DMS79 (cell line): ENCODE measurements at places on chromosomes 7 and 10.

GRCh38 chr10:69655868-69656555 lies 26.0 kb downstream of the FAM241B start:
- DNase-seq = no peak

DNA sequence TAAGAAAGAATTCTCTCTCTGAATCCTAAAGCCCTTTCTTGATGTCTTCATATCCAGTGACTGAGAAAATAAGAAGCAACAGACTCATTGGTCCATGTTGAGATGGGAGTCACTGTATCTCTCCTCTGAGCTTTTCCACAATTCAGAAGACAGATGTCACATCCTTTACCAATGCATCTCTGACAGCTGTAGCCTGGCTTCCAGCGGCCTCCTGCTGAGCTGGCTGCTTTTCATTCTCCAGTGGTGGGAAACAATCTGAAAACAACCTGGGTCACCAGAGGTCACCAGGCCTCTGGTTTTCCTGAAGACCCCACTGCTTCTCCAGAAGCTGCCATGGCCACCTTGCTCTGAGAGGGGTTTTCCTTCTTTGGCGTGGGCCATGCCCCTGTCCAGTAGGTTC lies 18.3 kb upstream of the RPA3 start:
- DNase-seq = no peak

GRCh38 chr7:130410868-130411541 lies 29.8 kb downstream of the CEP41 start:
- no peak for DNase-seq

- DNase-seq = no peak
Measured at GRCh38 chr10:108049668-108050067, 885.2 kb upstream of the SORCS1 start.

DNA sequence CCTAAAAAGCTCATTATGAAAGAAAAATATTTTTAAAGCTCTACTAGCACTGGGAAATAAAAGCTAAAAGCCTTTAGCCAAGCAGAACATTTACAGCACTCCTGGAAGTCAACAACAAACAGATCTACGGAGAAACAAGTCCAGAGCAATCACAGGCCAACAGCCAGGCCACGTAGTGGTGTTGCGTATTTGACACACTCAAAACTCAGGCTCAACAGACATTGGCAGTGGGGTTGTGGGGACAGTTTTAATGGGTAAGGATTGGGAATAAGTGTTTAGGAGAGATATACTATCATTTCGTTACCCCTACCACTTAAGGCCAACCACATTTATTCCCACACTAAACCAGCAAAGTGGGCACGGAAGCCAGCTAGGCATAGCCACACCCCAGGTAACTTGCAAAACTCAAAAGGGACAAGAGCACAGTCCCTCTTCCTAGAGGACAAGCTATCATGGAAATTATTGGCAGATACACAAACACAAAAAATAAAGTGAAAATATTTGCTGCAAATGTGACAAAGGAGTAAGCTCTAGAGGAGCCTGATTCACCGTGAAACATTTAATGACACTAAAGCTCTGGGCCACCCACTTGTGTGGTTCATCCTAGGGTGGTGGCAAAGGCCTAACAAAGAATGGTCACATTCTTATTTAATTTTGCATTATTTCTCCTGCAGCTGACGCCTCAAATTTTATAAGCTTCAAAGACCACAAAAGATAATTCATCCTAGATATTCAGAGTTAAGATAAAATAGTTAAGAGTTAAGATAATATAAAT lies 498.2 kb downstream of the TNS3 start:
- no peak for DNase-seq

- no peak for DNase-seq
Measured at GRCh38 chr7:99949645-99950228, 20.3 kb upstream of the GJC3 start.

GRCh38 chr7:130384841-130385599 lies 4.7 kb downstream of the CPA1 start:
- no peak for DNase-seq

DNA sequence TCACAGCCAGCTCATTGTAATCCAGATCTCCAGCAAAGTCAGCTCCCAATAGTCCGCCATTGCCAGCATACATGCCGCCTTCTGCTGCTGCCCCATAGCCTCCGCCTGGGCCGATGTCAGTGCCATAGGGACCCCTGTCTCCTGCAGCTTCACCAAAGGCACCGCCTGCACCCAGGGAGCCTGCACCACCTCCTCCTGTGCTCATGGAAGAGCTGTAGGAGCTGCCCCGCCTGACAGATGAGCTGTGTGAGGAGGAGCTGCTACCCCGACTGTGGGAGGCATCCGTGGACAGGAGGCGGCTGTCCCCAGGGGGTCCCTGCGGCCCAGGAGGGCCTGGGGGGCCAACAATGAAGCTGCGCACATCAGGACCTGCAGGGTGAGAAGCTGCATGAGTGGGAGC lies 51.7 kb downstream of the COL17A1 start:
- no peak for DNase-seq

GRCh38 chr10:113239566-113240350 lies 289.7 kb downstream of the TCF7L2 start:
- DNase-seq = no peak

DNA sequence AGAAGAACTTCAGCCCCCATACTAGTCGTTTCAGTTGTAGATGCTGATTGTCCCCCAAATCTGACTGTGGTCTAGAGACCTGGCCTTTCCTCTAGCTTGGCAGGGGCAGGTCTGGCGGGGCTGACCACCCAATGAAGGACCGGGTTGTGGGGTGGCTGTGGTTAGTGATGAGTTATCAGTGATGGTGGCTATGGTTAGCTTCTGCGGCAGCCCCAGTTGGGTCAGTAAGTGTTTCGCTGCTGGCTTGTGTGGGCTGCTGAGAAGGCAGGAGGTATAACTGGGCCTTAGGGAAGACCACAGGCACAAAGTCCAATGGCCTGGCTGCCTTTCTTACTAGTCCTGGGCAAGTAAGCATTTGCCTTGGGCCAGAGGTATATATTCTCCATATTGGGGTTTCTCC lies 21.3 kb downstream of the VWA2 start:
- no peak for DNase-seq

- DNase-seq = no peak
Measured at GRCh38 chr10:91341686-91342085, 68.5 kb upstream of the HECTD2 start.

DNA sequence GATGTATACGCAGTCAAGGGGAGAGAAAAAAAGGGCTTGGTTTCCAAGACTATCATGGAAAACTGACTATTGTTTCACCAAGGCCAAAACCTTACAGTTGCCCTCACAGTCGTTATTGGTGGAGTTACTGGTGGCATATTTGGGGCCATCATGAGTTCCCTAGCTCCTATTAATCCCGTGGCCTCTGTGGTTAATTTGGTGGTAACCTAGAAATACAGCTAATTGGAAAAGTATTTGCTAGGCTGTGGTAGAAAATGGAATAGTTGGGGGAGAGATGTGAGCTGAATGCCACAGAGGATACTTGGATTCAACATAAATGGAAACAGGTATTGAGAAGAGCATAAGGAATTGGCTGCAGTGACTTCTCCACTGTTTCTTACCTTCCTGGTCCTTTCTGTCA lies 450.7 kb downstream of the KCNMA1 start:
- no peak for DNase-seq

- no peak for DNase-seq
Measured at GRCh38 chr7:45394117-45394708, 180.0 kb upstream of the ADCY1 start.

DNA sequence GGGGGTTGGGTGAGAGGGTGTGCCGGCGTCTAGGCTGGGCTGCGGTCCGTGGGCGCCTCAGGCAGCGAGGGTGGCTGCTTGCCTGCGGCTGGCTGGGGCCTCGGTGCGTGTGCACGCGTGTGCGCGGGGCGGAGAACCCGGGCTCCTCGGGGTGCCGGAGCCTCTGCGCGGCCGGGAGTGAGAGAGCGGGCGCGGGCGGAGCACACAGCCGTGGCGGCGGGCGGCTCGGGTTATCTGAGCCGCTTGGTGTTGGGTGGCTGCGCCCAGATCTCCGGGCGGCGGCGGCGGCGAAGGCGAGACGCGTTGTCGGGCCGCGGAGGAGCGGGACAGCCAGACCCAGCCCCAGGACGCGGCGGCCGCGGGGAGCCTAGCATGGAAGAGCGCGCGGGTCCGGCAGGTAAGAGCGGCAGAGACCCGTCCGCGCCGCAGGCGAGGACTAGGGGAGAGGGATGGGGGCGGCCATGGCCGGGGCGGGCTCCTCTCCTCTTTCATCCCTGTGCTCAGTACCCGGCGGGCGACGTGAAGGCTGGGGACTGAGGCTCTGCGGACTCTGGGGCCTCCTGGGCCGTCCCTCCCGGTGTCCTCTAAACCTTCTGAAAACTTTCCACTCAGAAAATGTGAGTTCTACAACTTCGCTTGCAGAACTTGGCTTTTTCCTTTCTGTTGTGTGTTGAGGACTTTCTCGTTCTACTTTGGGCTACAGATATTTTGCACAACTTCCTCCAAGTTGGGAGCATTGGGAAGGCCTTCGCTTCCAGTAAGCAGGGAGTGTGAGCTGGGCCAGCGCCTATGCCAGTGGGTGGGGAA lies 9.8 kb upstream of the PAX2 start:
- DNase-seq = no peak

DNA sequence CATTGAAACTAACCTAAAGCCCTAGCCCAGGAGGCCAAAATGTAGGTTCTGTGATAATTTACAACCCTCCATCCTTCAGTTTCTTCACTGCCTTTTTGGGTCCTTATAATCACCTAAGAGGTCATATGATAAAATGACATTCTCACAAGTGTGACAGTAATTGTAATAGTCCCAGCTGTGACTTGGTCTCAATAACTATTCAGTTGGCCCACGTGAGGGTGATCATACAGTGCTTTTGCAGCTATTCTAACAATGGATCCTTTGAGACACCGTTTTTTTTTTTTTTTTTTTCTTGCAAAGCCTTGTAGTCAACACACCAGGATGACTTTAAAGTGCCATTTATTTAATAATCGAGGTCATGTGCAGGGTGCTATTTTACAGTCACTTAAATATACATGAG lies 760.0 kb downstream of the PHTF2 start:
- no peak for DNase-seq

- no peak for DNase-seq
Measured at GRCh38 chr10:405648-406047, 270.4 kb downstream of the ZMYND11 start.

DNA sequence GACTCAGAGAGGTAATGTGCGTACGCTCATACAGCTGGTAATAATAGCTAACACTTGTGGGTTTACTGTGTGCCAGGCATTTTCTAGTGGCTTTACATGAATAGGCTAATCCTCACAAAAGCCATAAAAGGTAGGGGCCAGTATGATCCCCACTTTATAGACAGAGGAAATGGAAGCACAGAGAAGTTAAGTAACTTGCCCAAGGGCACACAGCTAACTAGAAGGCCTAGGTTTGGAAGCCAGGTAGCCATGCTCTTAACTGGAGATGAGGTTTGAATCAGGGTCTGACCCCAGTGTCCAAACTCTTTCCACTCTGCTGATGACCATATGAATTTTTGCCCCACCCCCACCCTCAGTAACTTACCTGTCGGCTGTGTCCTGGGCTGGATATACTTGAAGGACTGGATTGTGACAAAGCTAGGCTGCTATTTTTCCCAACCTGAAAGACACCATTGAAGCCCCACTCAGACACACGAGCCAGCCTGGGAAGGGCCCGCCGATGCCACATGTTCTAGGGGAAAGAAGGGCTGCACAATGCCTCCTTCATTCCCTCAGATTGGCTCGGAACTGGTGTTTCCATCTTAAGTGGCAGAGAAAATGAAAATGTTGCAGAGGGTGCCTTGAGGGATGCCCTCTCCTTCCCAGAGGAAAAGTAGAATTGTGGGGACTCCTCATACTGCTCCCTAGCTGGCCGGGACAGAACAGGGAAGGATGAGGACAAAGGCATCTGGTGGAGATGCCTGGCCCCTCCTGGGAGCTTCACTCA lies 29.1 kb upstream of the EFCAB10 start:
- DNase-seq = no peak
